ENCODE measurements at places on chromosomes 7 and 10. TPM values are rescaled to one million over a fixed set of nuclear protein-coding genes. Genes with fewer than 3 reads are reported as not detected.

The SNCG gene
- total RNA-seq = 431 TPM

The CYP2E1 gene
- 7.1 TPM for total RNA-seq

The EBF3 gene
- total RNA-seq = 544 TPM

DNA sequence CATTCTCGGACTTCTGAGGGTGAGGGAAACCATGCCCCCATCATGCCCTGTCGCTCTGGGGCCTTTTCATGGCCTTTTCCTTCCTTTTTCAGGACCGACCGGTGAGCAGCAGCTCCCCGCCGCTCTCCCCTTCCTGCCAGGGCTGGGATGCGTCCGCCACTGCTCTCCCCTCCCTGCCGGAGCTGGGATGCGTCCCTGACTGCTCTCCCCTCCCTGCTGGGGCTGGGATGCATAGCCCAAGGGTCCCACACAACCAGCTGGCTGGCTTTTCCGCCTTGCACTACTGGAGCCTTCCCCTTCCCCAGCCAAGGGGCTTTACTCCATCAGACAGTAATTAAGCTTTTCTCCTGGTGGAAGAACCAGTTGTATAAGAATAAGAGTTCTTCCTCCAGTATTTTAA, 129.7 kb upstream of the COBL start:
- DNase-seq = no peak

DNA sequence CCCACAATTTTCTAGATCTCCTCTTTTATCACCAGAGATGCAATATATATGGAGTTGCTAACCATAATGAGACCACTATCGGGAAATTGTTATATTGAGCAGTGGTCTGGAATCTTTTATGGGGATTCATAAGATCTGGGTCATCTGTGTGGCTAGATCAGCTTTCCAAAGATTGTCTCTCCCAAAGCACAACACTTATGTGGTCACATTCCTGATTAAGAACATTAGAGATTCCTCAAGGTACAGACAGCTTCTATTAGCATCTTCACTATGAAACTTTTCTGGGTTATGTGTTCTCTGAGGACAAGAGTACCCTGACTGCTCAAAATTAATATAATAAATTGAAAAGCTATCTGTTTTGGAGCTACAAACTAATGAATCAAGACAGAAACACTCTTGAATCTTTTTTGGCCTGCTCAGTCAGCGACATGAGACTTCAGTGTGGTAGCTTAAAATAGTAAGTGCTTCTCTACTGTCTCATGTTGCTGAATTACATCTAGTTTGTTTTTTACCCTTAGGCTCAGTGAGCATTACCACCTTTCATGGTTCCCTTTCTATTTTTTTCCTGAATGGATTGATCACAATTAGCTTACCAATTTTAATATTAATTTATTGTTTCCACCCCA, 42.6 kb upstream of the STRIP2 start:
- DNase-seq = no peak

DNA sequence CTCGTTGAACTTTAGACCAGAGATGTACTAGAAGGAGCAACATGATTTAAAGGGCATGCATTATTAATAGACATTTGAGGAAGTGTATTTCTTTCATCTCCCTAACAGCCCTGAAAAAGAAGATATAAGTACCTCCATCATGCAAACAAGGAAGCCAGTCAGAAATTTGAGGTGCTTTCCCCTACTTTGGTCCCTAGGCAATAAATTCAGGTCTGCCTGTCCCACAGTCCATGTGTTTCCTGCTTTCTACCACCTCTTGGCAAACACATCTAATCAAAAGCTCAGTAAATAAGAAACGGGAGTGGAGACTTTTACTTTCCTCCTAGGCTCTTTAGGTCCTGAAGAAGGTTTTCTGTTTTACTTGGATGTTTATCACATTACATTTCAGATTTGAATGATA, 5.2 kb upstream of the SEMA3C start:
- no peak for DNase-seq

GRCh38 chr7:72112992-72113391, 299.1 kb downstream of the CALN1 start:
- no peak for DNase-seq

DNA sequence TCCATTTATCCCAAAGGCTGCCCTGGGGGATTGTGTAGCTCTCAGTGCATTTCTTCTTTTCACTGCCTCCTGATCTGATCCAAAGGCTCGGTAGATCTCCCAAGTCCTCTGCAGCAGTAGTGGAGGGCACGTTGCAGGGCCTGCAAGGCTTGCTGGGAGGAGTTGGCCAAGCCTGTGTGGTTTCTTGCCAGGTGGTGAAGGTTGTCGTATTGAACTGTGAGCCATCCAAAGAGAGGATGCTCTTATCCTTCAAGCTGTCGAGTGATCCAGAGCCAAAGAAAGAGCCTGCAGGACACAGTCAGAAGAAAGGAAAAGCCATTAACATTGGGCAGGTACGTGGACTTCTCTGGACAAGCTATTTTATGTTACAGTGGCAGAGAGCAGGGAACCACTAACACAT, 21.2 kb downstream of the PDCD11 start:
- no peak for DNase-seq

GRCh38 chr7:20834656-20835055, 48.0 kb upstream of the SP8 start:
- DNase-seq = no peak

DNA sequence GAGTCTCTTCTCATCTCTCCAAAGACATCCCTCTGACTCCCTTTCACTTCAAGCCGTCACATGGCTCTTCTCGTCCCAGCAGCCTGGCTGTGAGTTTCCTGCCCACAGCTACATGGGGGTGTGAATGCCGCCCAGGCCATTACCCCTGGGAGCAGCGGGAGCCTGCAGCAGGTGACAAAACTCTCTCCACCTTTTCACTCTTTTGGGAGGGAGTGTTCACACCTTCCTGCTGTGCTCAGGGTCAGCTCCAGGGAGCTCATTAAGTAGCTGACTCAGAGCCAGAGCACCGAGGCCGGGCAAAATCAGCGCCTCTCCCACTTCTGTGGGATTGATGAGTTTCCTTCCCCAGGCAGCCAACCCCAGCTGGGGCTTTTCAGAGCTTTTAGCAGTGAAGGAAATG, 271.3 kb downstream of the TYW1 start:
- no peak for DNase-seq

DNA sequence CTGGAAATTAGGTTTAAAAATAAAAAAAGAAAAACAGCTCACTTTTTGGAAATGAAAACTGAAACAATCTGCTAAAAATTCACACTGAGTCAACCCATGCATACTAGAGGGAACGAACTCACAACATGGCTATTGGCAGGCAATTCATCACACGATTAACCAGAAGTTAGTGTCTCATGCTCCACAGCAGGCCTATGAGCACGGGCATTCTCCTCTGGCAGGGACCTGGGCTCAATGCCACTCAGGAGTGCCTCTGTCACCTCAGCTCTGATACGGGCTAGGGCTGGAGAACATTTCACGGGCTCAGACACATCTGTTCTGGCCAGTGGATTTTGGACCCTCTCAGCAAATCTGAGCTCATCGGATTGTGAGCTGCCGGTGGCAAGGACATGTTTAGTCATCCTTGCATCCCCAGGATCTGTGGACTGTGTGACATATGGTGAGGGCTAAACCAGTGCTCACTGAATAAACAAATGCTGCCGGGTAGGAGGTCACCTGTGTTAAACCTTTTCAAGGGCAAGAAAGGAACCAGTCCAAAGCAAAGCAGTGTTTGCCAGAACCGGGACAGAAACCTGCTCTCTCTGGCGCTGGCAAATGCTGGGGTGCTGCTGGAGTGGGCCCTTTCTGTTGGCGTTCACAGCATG, 40.1 kb downstream of the POLR3A start:
- DNase-seq = no peak
